MCF 10A (cell line): ENCODE measurements at places on chromosomes 12 and 14.

DNA sequence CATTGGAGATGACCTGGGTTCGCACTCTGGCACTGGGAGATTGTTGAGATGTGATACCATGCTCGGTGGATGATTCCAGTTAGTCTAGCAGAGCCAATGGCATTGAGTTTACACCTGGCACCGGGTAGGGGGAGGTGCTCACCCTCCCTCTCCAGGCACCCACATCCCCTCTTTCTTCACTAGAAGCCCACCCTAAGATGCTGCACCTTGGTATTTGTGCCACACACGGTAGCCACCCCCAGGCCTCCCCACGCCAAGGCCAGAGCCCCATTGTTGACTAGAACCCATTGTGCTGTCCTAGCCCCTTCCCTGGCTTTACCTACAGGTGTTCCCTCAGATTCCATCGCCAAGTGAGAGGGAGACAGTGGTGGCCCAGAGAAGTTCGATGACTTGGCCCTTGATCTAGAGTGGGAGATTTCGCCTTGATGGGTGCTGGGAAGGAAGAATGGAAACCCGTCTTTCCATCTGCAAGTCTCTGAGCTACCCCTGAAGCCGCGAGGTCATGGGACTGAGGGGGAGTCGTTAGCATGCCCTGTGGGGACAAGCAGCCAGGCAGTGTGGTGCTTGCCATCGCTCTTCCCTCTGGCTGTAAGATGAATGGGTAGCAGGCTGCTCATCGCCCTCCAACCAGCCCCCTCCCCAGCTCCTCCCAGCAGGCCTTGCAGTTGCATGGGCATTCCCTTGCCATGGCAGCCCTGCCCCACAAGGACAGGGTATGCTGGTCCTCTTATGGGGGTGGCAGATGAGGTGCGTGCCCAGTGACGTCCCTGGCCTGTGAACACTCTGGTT is 8.7 kb downstream of the CCND2 start:
- DNase-seq: no peak

- no peak for DNase-seq
These were observed 22.8 kb downstream of the SLC6A15 start for GRCh38 chr12:84889818-84890217.

- DNase-seq: no peak
These were observed 56.5 kb downstream of the HSPB8 start for GRCh38 chr12:119235197-119235751.

DNA sequence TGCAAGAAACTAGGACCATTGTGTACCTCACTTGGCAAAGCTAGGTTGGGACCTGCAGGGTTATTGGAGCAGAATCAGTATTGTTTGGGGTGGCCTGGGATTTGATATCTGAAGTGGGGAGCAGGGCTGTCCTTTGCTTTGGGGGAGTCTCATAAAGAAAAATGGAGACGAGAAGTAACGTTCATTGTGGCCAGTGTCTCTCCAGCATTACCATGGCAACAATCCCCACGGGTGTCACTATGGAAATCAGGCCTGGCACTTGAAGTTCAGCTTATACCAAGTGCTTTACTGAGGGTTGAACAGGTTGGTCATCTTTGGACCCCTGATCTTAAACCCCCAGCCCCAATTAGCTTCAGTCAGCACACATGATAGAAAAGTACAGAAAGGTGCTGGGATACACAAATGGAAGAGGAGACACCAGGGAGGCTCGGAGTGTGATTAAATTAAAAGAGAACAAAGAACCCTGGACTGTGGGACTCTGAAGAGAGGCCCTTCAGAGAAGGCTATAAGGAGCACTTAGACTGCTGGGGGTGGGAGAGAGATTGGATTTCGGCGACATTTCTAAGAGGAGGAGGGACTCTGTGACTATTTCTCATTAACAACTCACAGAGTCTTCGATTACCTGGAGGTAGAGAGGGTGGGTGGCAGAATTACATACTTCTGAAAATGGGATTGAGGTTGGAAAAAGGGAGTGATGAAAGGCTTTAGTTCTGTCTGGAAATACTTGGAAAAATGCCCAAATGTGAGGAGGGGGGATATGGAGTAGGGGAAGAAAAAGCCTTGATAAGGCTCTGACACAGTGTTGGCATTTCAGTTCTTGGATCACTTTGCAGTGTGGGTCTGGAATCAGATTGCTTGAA is 3.7 kb downstream of the KIF5A start:
- no peak for DNase-seq

DNA sequence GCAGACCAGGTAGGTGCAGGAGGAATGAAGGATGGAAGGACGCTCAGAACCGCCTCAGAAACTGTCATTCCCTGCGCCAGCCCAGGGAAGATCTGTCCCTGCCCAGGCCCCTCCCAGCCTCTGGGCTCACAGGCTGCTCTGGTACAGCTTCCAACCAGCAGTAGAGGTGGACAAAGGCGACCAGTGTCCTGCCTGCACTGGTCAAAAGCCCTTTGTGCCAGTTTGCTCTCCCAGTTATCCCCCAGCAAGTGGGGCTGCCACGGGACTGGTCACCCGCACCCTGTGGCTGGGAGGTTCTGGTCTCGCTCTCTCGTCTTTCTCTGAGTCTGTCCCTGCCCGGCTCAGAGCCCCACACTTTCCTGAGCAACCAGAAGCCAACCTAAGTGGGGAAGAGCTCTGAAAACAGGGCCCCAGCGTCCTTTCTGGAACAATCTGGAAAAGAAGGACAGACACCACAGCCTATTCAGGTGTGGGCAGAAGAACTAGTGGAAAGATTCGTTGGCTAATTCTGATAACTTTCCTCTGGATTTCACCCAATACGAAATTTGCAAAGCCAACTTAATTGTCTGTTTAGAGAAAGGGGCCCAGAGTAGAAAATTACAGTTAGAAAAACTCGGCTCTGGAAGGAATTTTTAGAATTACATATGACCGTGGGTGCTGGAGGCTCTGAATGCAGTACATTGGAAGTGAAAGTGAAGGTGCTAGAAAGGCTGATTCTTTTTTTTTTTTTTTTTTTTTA is 21.7 kb downstream of the SNRNP35 start:
- no peak for DNase-seq

GRCh38 chr14:22791301-22791700 is 23.9 kb downstream of the SLC7A7 start:
- no peak for DNase-seq

- DNase-seq: no peak
These were observed 7.9 kb upstream of the CPSF6 start for GRCh38 chr12:69231479-69231878.

GRCh38 chr12:49534731-49535278 is 4.0 kb upstream of the KCNH3 start:
- no peak for DNase-seq

GRCh38 chr12:14621826-14622225 is 54.1 kb upstream of the PLBD1 start:
- DNase-seq: no peak

- DNase-seq: peak; percentile 49
These were observed 285.9 kb downstream of the BMP4 start for GRCh38 chr14:53670701-53671100.

GRCh38 chr12:97967831-97968230 is 505.2 kb downstream of the RMST start:
- no peak for DNase-seq

DNA sequence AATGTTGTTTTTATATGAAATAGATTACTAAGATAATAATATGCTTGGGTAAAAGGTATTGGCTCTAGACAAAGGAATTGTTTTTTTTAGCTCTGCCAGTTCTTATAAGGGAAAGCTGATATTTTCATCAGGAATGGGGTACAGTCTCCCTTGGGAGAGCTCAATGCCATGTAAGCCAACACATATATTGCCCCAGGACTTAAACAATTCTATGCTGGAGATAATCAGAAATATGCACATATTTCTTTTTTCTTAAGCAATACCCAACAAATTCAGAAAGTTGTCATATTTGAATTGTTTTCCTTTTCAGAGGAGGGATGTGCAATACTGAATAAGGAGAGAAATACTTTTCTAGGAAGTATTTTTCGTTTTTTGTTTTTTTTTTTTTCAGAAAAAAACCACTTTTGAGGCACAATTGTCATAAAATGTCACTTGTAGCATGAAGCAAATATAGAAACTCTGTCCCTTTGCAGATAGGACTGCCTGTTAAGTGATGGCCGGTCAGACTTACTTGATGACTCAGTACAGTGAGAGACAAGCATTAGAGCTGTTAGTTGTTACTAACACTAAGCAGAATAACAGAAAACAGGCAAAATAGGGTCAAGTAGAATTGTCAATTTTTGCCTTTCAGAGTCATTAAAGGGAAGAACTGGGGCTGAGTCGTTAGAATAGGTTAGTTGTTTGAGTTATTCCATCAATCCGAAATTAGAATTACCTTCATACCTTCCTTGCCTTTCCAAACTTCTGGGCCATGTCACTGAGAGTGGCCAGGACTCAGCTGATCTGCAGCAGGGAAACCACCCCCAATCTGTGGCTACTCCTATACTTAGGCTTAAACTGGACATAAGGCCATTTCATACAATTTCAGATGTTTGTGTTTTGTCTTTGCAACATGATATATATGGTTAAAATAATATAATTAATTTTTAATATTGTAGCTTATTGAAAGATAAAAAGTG is 168.1 kb downstream of the SLC38A4 start:
- DNase-seq: no peak

- DNase-seq: no peak
These were observed 188.9 kb downstream of the NPAS3 start for GRCh38 chr14:33127531-33127930.

GRCh38 chr12:71195338-71195896 is 37.6 kb upstream of the TSPAN8 start:
- no peak for DNase-seq

DNA sequence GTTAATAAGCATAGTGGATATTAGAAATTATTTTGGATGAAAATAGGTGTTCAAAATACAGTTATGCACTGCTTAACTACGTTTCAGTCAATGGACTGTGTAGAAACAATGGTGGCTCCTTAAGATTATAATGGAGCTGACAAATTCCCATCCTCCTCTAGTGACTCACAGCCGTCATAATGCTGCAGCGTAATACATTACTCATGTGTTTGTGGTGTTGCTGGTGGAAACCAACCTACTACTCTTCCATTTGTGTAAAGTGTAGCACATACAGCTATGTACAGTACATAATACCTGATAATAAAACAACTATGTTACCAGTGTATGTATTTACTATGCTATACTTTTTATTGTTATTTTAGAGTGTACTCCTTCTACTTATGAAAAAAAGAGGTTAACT is 111.2 kb upstream of the TMCC3 start:
- peak; percentile 88 for DNase-seq

GRCh38 chr12:118870551-118870950 is 110.8 kb upstream of the SRRM4 start:
- no peak for DNase-seq

- no peak for DNase-seq
These were observed 36.6 kb upstream of the GZMB start for GRCh38 chr14:24670594-24670993.

DNA sequence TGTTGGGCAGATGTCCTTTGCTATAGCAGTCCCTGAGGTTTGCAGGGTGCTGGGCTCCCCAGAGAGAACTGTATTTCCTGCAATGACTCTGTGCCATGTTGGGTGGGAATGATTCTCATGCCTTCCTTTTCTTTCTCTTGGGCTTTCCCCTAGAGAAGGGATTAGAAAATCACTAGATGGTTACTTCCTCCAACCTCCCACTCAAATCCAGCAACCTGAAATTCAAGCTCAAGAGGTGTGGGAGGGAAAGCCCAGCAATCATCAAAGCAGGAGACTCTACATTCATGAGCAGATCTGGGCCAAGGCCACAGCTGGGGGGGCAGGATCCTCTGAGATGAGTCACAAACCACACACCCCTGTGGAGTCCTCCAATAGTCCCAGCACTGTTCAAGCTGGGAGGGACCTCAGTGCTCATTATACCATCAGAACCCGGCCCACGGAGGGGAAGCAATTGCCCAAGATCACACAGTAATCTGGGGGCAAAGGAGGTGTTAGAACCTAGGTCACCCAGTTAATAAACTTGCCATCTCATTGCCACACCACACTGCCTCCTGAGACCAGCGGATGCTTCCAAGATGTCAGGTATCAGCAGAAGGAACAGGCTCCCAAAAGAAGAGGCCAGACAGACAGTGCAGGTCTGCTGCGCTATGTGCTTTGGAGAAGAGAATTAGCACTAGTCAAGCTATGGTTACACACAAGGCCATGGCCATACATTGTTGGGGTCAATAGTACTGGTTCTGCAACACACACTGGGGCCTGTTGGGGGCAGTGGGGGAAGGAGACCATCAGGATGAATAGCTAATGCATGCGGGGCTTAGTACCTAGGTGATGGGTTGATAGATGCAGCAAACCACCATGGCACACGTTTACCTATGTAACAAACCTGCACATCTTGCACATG is 65.7 kb downstream of the TTC9 start:
- peak; percentile 69 for DNase-seq

- no peak for DNase-seq
These were observed 64.7 kb upstream of the CISTR start for GRCh38 chr12:53816360-53817020.

- DNase-seq: no peak
These were observed 234.7 kb downstream of the CCDC91 start for GRCh38 chr12:28424965-28425364.

GRCh38 chr14:66442953-66443571 is 43.1 kb upstream of the CCDC196 start:
- peak; percentile 8 for DNase-seq

GRCh38 chr12:86663716-86664115 is 407.5 kb upstream of the MGAT4C start:
- peak; percentile 30 for DNase-seq

- DNase-seq: no peak
These were observed 345.0 kb downstream of the FOXG1 start for GRCh38 chr14:29111554-29111953.

DNA sequence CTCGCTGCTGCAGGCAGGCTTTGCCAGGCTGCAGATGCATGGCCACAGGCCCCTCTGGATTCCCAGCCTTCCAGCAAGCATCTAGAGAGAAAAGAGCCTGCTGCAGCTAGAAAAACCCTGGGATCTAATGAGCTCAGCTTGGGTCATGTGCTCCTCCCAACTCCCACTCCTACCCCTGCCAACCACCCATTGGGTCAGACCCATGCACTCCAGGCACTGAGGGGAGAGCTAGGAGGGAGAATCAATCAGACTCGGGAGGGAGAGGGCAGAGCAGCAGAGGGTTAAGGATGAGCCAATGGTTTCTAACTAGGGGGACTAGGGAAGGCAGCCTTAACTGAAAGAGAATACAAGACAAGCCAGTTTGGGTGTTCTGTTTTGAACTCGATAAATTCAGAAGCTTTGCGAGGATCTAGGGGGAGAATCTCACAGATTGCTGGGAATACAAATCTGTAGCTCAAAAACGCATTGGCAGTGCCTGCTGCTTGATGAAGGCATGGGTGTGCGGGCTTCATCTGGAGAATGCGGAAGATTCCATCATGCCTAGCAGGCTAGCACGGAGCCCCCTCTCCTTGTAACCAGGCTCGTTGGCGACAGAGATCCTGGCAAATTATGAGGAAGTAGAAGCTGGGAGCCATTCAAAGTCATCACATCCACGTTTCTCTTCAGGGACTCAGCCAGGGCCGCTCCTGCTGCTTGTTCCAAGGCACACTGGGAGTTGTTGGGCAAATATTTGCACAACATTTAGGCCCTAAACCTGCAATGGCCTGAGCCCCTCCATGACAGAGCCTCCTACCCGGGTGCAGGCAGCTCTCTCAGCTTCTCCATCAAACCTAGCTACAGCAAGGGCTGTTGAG is 56.4 kb downstream of the VCPKMT start:
- DNase-seq: no peak

- DNase-seq: no peak
These were observed 15.1 kb downstream of the SLC15A4 start for GRCh38 chr12:128808651-128809050.
